ENCODE measurements at places on chromosomes 6 and 20. TPM values are rescaled to one million over a fixed set of nuclear protein-coding genes. Genes with fewer than 3 reads are reported as not detected.

The CCR6 gene
- total RNA-seq, result not detected

The ZNF831 gene
- total RNA-seq, result 0.08 TPM

The FNDC1 gene
- 1.2 TPM for total RNA-seq

The EEF1E1 gene
- total RNA-seq, result 15.9 TPM

The BNIP5 gene
- total RNA-seq, result not detected

Measured in heart left ventricle (tissue), 16 donors.